Right atrium auricular region (tissue), 2 donors: ENCODE measurements at places on chromosomes 6 and 20. TPM values are rescaled to one million over a fixed set of nuclear protein-coding genes. Genes with fewer than 3 reads are reported as not detected.

CST7 gene
- total RNA-seq, result 3.2 TPM

GCLC gene
- total RNA-seq, result 26.3 TPM

MCHR2 gene
- total RNA-seq, result not detected

SYTL3 gene
- total RNA-seq, result 4.2 TPM

KHDC1L gene
- not detected for total RNA-seq

RPRD1B gene
- 60.1 TPM for total RNA-seq

ZDHHC14 gene
- 19.1 TPM for total RNA-seq

SLA2 gene
- total RNA-seq, result 0.39 TPM

LINC00237 gene
- total RNA-seq, result not detected

ARMH2 gene
- not detected for total RNA-seq

MAPK13 gene
- 1.4 TPM for total RNA-seq

SAPCD1 gene
- not detected for total RNA-seq

OLIG3 gene
- total RNA-seq, result not detected

GRCh38 chr20:38209054-38209675 is 44.1 kb upstream of the TGM2 start:
- H3K27ac ChIP-seq, result peak overlapping the region; percentile 77
- peaks cover 51% of the 10 kb centered on the region for H3K4me1 ChIP-seq
- no peaks in the 10 kb centered on the region for H3K36me3 ChIP-seq
- DNase-seq, result peak; percentile 78
- H3K4me3 ChIP-seq, result no peak overlapping the region

GRCh38 chr6:73519926-73520687 is 725 bp downstream of the EEF1A1 start:
- H3K27ac ChIP-seq, result peak overlapping the region; percentile 99
- peaks cover 54% of the 10 kb centered on the region for H3K36me3 ChIP-seq
- peak overlapping the region; percentile 83 for H3K4me3 ChIP-seq
- peak; percentile 76 for DNase-seq
- no peaks in the 10 kb centered on the region for H3K4me1 ChIP-seq

- H3K4me3 ChIP-seq, result no peak overlapping the region
- H3K36me3 ChIP-seq, result no peaks in the 10 kb centered on the region
- H3K27ac ChIP-seq, result no peak overlapping the region
- H3K27me3 ChIP-seq, result no peaks in the 10 kb centered on the region
- no peaks in the 10 kb centered on the region for H3K4me1 ChIP-seq
Measured at GRCh38 chr6:81075974-81076373, 676.5 kb downstream of the TENT5A start.

- H3K27ac ChIP-seq, result no peak overlapping the region
- no peaks in the 10 kb centered on the region for H3K36me3 ChIP-seq
- no peak for DNase-seq
- no peak overlapping the region for H3K4me3 ChIP-seq
- H3K4me1 ChIP-seq, result no peaks in the 10 kb centered on the region
Measured at GRCh38 chr20:57909763-57910331, 200.0 kb upstream of the PMEPA1 start.

DNA sequence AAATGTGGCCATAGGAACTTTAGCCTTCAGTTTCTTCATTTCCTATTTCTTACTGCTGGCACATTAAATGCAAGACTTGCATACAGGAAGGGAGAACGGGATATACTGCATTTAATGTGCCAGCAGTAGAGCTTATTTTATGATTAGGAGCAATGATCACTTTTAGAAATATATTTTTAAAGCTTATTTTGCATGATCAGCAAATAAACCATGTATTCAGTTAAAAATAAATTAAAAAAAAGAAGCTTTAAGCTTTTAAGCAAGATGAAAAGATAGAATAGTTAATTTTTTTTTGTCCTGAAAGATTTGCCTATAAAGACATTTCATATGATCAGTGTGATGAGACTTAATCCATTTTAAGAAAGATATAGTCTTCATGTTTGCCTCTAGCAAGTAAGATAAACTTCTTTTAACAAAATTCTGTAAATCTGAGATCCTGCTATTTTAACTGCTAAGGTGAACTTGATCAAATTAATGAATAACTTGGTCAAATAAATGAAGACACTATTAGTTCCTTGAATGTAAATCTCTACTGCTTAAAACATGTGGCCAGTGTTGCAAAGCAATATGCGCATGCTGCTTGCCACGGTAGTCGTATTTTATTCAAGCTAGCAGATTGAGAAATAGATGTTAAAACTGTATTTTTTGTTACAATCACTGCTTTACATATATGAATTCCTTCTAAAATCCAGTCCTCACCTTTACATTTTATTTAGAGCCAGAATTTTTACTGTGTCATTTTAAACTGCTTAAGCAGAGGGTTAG is 36.2 kb upstream of the HCRTR2 start:
- no peaks in the 10 kb centered on the region for H3K27me3 ChIP-seq
- no peaks in the 10 kb centered on the region for H3K4me1 ChIP-seq
- no peak overlapping the region for H3K4me3 ChIP-seq
- DNase-seq, result no peak
- no peak overlapping the region for H3K27ac ChIP-seq

DNA sequence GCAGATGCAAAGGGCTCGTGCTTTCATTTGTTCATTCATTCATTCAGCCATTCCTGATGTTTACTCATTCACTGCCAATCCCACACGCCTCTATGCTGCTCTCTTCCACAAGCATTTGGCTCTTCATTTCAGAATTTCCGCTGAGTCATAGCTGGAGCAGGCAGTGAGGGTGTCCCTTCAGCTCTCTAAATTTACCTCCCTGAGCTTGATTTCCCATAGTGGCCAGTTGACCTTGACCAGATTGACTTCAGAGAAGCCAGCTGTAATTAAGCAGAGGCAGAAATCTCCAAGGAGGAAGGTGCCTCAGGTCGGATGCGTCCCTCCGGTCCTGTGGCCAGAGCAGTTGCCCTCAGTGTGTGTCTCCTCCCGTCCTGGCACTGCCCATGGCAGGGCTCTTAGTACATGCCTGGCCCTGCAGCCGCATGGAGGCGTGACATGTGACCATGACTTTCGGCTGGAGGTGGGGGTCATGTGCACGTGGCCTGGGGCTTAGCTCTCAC is 267.2 kb upstream of the ECI2 start:
- peak overlapping the region; percentile 73 for H3K27ac ChIP-seq
- no peaks in the 10 kb centered on the region for H3K27me3 ChIP-seq
- no peak overlapping the region for H3K4me3 ChIP-seq
- no peaks in the 10 kb centered on the region for H3K4me1 ChIP-seq

DNA sequence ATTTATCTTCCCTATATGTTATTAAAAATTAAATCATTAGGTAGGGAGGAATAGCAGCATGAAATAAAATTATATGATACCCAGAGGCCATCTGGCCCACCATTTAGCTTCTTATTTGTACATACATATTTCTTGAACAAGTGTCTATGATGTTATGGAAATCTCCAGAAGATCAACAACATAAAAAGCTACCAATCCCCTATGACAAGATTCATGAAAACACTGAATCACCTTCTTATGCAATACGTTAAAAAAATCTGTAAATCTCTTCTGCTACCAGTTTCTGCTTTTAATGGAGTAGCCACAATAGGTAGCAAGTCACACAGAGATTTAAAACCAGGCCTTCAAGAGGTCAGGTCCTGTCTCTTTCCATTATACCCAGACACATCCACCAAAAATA is 125.8 kb upstream of the ENPP5 start:
- no peaks in the 10 kb centered on the region for H3K27me3 ChIP-seq
- no peak overlapping the region for H3K4me3 ChIP-seq
- DNase-seq, result no peak

- H3K36me3 ChIP-seq, result no peaks in the 10 kb centered on the region
- peaks cover 51% of the 10 kb centered on the region for H3K4me1 ChIP-seq
- no peaks in the 10 kb centered on the region for H3K27me3 ChIP-seq
- no peak for DNase-seq
- no peak overlapping the region for H3K27ac ChIP-seq
- H3K4me3 ChIP-seq, result no peak overlapping the region
Measured at GRCh38 chr6:30880698-30881252, 3.5 kb upstream of the DDR1 start.

- no peak for DNase-seq
- no peak overlapping the region for H3K4me3 ChIP-seq
- H3K27me3 ChIP-seq, result no peaks in the 10 kb centered on the region
- no peaks in the 10 kb centered on the region for H3K4me1 ChIP-seq
Measured at GRCh38 chr6:127190552-127190951, 72.1 kb downstream of the RSPO3 start.

- peak overlapping the region; percentile 82 for H3K27ac ChIP-seq
- H3K36me3 ChIP-seq, result no peaks in the 10 kb centered on the region
- no peaks in the 10 kb centered on the region for H3K4me1 ChIP-seq
Measured at GRCh38 chr6:37131104-37131959, 38.6 kb upstream of the PIM1 start.

DNA sequence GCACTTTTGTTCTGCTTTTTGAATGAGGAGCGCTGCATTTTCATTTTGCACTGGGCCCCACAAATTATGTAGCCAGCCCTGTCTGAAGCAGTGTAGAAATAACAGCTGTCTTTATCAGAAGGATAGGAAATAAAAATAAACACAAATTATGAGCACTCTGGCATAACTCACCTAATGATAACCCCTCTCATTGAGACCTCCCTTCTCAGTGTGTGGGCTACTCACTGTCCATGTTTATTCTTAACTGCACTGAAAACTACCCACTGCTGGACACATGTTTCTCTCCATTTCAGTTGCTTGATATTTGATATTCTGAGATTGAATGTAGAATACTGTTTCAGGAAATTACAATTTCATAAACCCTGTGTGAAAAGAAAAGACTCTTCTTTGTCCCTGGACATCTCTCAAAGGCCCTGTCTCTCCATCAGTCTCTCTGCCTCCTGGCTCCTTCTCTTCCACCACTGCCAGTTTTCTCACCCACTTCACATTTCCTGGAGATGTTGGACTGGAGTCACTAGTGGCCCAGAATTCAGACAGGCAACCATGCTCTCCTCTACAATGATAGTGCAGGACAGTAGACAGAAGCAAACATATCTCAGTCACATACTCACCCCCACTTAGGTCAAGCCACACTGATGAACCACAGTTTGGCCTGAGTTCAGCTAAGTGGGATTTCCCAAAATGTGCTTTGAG is 29.6 kb upstream of the SAYSD1 start:
- no peaks in the 10 kb centered on the region for H3K27me3 ChIP-seq
- H3K4me1 ChIP-seq, result no peaks in the 10 kb centered on the region
- DNase-seq, result no peak
- H3K36me3 ChIP-seq, result no peaks in the 10 kb centered on the region
- no peak overlapping the region for H3K27ac ChIP-seq
- no peak overlapping the region for H3K4me3 ChIP-seq

- H3K4me3 ChIP-seq, result no peak overlapping the region
- no peak for DNase-seq
- H3K36me3 ChIP-seq, result peaks cover 5% of the 10 kb centered on the region
- H3K27ac ChIP-seq, result peak overlapping the region; percentile 97
Measured at GRCh38 chr20:35774391-35774790, 2.6 kb downstream of the PHF20 start.

GRCh38 chr20:1465470-1466210 is 1.0 kb downstream of the NSFL1C start:
- H3K4me1 ChIP-seq, result peaks cover 37% of the 10 kb centered on the region
- H3K4me3 ChIP-seq, result peak overlapping the region; percentile 91
- no peaks in the 10 kb centered on the region for H3K27me3 ChIP-seq
- DNase-seq, result no peak
- peaks cover 9% of the 10 kb centered on the region for H3K36me3 ChIP-seq

DNA sequence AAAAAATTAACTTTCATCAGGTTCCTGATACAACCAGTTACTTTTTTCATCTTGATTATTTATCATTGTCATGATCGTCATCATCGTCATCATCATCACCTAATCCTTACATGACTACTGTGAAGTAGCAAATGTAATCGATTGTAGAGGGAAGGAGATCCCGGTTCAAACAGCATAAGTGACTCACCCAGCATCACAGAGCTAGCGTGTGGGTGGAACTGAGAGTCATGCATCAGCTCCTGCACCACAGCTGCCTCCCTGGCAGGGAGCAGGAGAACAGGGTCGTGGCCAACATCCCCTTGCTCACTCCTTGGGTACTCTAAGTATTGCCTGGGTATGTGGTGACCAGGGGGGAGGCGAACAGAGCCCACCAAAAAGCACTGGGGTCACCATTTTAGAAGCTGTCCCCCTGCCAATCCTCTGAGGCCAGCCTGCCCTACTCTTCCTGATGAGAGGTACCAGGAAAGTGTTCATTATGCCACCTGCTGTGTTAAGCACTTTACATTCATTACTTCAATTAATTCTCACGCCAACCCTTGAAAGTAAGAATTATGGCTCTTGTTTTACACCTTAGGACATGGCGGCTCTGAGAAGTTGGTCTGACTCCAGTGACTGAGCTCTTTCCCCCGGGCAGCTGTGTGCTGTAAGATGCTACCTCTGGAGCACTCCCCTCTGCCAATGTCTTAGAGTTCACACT is 425.2 kb downstream of the CD83 start:
- no peaks in the 10 kb centered on the region for H3K36me3 ChIP-seq
- no peaks in the 10 kb centered on the region for H3K27me3 ChIP-seq
- H3K4me3 ChIP-seq, result no peak overlapping the region
- no peak overlapping the region for H3K27ac ChIP-seq

GRCh38 chr6:144897441-144897921 is 612.3 kb downstream of the UTRN start:
- no peak for DNase-seq
- no peaks in the 10 kb centered on the region for H3K27me3 ChIP-seq
- no peak overlapping the region for H3K4me3 ChIP-seq
- H3K36me3 ChIP-seq, result no peaks in the 10 kb centered on the region
- no peaks in the 10 kb centered on the region for H3K4me1 ChIP-seq

DNA sequence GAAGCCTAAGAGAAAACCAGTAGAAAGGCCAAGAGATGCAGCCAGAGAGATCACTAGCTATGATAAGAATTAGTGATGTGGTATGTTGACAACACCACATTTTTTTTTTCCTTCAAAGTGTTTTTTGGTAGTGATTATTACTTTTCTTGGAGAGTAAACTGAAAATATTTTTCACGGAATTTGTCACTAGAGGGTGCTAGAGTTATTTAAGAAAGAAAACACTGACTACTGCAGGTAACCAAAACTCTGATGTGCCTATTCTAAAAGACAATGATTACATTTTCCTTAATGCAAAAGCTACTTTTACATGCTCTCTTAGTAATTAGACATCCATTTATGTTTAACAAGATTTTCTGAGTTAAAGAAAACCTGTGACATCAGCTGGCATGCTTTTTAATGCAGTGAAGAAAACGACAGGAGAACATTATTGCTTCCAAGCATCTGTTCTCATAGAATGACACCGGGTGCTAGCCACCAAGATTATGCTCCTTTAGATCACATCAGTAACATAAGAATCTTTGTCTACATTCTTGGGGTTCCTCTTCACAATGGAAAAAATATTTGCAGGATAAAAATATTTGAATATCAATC is 28.8 kb downstream of the RWDD2A start:
- H3K27me3 ChIP-seq, result no peaks in the 10 kb centered on the region
- no peak overlapping the region for H3K4me3 ChIP-seq
- no peaks in the 10 kb centered on the region for H3K4me1 ChIP-seq
- H3K27ac ChIP-seq, result no peak overlapping the region
- H3K36me3 ChIP-seq, result no peaks in the 10 kb centered on the region

GRCh38 chr6:99458319-99458718 is 33.2 kb upstream of the PNISR start:
- no peak for DNase-seq
- no peak overlapping the region for H3K27ac ChIP-seq
- no peak overlapping the region for H3K4me3 ChIP-seq
- no peaks in the 10 kb centered on the region for H3K4me1 ChIP-seq
